ENCODE measurements at places on chromosomes 6 and 20. TPM values are rescaled to one million over a fixed set of nuclear protein-coding genes. Genes with fewer than 3 reads are reported as not detected.

Gene KIF25
- total RNA-seq, result 0.59 TPM

Gene DNAJC5
- 42.9 TPM for total RNA-seq

Gene PPIL6
- total RNA-seq, result 1.0 TPM

Gene SYNGAP1
- 111 TPM for total RNA-seq

DNA sequence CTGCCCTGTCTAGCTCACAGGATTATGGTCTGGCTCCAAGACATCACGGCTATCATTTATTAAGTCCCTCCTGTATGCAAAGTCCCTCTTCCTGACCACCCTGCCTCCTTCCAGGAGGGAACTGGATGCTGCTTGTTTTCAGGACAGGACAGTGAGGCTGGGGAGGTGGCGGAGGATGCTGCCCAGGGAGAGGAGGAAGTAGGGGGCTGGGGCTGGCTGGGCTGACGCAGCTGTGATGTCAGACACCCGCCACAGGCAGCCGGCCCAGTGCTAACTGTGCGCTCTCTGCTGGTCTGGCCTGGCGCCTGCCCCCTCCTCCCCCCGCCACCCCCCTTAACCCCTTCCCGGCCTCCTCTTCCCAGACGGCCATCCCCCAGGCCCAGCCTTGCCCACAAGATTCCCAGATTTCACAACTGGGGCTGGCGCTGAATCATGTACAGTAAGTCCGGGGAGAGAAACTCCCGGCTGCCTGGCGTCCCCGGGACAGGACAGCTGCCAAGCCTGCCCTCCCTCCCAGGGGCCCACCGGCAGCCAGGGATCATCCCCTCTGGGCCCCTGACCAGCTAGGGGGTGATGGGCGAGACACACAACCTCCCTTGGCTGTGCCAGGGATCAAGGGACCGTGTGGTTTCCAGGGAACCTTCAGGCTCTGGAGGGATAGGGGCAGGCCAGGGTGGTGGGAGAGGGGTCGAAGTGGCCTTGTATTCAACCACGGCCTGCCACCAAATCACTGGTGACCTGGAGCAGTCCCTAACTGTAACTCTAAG, 118.1 kb downstream of the CEBPB start:
- no peak overlapping the region for H3K27ac ChIP-seq
- H3K4me3 ChIP-seq, result peak overlapping the region; percentile 15
- peaks cover 5% of the 10 kb centered on the region for H3K4me1 ChIP-seq
- no peaks in the 10 kb centered on the region for H3K36me3 ChIP-seq
- DNase-seq, result peak; percentile 83

DNA sequence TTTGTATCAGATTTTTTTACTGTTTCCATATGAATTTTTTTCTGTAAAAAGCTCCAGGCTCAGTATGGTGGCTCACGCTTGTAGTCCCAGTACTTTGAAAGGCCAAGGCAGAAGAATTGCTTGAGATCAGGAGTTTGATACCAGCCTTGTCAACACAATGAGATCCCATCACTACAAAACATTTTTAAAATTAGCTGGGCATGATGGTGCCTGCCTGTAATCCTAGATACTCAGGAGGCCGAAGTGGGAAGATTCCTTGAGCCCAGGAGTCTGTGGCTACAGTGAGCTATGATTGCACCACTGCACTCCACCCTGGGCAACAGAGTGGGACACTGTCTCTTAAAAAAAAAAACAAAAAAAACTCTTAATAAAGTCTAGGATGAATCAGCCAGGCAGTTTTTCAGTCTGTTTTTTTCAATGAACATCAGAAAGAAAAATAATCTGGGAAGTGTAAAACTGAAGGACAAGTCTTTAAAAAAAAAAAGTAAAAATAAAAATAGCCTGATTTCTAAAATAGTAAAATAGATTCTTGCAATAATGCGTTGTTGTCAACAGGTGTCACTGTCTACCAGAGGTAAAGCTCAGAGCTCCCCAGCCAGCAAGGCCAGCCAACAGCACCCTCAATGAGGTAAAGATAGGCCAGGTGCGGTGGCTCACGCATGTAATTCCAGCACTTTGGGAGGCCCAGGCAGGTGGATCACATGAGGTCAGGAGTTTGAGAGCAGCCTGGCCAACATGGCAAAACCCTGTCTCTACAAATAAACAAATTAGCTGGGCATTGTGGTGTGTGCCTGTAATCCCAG, 9.3 kb upstream of the ATG5 start:
- H3K4me1 ChIP-seq, result no peaks in the 10 kb centered on the region
- no peaks in the 10 kb centered on the region for H3K36me3 ChIP-seq
- DNase-seq, result peak; percentile 72
- no peaks in the 10 kb centered on the region for H3K27me3 ChIP-seq
- no peak overlapping the region for H3K4me3 ChIP-seq

DNA sequence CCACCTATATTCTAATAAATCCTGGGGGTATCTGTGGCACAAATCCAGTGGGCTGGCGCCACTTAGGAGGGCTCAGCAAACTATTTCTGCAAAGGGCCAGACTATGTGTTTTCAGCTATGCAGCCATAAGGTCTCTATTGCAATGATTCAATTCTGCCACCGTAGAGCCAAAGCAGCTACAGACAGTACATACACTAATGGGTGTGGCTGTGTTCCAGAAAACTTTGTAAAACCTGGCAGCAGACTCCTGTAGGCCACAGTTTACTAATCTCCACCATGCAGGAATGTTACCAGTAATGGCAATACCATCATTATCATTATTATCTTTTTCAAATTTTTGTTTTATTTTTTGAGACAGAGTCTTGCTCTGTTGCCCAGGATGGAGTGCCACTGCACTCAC, 65.7 kb downstream of the SULF2 start:
- peaks cover 10% of the 10 kb centered on the region for H3K36me3 ChIP-seq
- no peak overlapping the region for H3K4me3 ChIP-seq
- no peaks in the 10 kb centered on the region for H3K4me1 ChIP-seq
- no peak overlapping the region for H3K27ac ChIP-seq

DNA sequence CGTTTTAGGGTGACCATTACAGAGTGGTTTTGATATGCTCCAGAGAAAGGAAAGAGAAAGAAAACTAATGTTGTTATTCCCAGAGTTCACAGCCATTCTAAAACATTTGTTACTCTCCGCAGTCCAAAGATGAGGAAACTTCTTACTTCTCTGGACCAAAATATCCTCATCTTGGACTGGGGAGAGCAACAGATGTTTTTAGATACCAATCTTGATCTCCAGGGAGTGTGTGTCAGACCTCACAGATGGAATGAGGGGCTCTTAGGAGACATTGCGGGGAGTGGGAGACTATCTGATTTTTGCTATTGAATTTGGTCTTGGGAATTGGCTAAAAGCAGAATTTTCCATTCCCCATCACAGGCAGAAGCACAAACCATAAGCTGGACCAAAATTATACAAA, 110.8 kb downstream of the TNFAIP3 start:
- H3K36me3 ChIP-seq, result no peaks in the 10 kb centered on the region
- DNase-seq, result no peak
- no peaks in the 10 kb centered on the region for H3K4me1 ChIP-seq
- no peak overlapping the region for H3K4me3 ChIP-seq

DNA sequence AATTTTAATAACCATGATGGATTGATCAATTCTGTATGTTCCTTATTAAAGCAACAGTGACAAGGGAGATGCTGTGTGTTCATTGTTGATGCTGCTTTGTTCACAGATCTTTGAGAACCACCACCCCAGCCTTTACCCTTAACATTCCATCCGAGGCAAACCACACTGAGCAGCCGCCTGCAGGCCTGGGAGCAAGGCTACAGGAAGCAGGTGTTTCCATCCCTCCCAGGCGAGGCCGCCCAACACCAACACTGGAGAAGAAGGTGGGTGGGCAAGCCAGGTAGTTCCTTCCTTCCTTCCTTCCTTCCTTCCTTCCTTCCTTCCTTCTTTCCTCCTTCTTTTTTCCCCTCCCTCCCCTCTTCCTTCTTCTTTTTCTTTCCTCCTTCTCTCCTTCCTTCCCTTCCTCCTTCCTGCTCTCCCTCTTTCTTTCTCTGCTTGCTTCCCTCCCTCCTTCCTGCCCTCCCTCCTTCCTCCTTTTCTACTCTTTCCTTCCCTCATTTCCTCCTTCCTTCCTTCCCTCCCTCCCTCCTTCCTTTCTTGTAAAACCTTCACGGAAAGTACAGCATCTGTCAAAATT, 13.7 kb downstream of the TTLL2 start:
- no peaks in the 10 kb centered on the region for H3K27me3 ChIP-seq
- no peak overlapping the region for H3K4me3 ChIP-seq
- no peaks in the 10 kb centered on the region for H3K36me3 ChIP-seq

Data from H9 (cell line).